ENCODE measurements at places on chromosomes 5 and 9.

DNA sequence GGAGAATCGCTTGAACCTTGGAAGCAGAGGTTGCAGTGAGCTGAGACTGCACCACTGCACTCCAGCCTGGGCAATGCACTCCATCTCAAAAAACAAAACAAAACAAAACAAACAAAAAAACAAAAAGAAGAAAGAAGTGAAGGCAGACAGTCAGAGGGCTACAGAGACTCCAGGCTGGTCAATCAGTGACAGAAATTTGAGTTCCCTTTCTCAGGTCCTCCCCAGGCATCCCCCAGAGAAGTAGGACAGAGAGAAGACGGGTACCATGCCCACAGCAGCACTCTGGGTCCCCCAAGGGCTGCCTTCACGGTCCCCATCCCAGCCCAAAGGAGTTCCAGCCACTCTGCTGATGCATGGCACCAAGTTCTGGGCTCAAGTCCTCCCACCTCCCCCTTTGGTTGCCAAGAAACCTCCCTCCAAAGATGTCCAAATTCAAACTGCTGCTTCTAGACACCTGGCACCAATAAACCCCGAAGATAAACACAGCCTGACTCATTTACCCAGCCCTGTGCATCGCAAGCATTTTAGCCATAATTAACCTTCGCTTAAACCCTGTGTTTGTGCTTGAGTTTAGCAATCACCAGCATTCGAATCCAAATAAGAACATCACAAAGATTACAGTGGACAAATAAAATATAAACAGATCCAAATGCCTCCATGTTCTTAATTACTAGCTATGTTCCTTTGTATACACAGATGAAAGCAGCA, 24.0 kb downstream of the SEMA4D start:
- no peak for DNase-seq

DNA sequence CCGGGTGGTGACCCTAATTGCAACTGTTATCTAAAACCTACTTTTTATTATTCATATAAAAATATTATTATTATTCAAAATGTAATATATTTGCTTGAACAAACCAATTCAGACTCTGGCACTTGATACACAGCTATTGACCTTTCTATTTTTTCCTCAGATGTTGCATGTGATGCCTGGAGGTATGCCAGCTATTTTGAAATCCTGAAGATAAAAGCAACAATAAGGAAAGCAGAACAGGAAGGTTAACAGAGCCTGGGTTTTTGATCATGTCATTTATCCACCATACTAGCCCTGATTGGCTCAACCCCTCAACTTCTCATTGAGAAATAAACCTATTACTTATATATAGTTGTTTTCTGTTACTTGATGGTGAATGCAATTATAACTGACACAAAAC, 340.9 kb upstream of the KIF2A start:
- no peak for DNase-seq

DNA sequence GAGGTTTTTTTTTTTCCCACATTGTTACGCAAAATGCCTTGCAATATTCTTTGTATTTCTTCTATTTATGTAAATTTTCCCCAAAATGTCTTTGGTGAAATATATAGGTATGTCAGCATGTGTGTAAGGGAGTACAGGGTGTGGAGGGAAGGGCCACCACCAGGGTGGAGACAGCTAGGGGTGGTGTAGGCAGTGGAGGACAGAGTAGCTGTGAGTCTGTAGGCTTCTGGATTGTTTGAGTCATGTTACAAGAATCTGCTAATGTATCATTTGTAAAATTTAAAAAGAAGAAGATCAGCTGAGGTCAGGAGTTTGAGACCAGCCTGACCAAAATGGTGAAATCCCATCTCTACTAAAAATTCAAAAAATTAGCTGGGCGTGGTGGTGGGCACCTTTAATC, 175.5 kb downstream of the NXNL2 start:
- no peak for DNase-seq

GRCh38 chr5:101045689-101046088, 142.6 kb upstream of the ST8SIA4 start:
- DNase-seq: no peak

Data from foreskin keratinocyte (primary cell).